HFFc6 (cell line): ENCODE measurements at places on chromosomes 7 and 10.

DNA sequence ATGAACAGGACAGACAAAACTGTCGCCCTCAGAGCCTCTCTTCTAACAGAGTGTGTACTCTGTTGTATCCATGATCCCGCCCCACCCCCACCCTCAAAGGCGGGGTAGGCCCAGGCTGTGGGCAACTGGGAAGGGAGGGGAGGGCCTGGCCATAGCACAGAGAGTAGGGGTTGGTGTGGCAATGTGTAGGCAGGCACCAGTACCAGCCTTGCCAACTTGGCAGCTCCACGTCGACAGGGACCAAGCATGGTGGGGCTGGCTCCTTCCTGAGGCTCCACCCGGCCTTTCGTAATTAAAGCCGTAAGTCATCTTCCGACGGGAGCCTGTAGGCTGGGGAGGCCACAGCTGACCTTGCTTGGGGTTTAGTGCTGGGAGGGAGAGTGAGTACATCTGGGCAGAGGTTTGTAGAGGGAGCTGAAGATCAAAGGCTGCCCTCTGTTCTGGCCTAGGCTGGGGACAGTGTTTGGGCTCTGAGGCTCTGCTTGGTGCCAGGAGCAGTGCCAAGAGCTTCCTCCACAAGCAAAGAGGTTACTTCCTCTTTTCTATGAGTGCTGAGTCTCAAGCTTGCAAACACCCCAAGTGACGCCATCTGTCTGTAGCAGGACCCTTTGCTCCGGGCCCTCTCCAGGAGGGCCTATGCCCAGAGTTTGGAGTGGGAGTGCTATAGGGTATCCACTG lies 121.6 kb downstream of the C10orf105 start:
- DNase-seq: no peak

GRCh38 chr7:128069373-128070364 lies 38.4 kb upstream of the LRRC4 start:
- no peak for DNase-seq

GRCh38 chr10:46516660-46517416 lies 39.6 kb downstream of the GPRIN2 start:
- peak; percentile 96 for DNase-seq

DNA sequence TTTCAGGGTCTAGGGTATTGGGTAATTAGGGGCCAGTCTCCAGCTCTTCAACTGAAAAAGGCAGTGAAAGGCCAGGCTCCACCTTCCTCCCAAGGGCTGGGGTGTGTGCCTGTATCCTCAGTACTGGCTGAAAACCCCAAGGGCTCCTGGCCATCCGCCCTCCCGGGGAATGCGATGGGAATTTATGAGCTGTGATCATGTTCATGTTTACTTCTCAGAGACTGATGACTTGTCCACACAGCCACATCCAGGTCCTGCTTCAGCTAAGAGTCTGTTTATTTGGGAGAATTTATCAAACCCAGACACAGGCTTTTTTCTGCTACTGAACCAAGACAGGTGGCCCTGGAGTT lies 91.7 kb downstream of the CCDC3 start:
- no peak for DNase-seq

DNA sequence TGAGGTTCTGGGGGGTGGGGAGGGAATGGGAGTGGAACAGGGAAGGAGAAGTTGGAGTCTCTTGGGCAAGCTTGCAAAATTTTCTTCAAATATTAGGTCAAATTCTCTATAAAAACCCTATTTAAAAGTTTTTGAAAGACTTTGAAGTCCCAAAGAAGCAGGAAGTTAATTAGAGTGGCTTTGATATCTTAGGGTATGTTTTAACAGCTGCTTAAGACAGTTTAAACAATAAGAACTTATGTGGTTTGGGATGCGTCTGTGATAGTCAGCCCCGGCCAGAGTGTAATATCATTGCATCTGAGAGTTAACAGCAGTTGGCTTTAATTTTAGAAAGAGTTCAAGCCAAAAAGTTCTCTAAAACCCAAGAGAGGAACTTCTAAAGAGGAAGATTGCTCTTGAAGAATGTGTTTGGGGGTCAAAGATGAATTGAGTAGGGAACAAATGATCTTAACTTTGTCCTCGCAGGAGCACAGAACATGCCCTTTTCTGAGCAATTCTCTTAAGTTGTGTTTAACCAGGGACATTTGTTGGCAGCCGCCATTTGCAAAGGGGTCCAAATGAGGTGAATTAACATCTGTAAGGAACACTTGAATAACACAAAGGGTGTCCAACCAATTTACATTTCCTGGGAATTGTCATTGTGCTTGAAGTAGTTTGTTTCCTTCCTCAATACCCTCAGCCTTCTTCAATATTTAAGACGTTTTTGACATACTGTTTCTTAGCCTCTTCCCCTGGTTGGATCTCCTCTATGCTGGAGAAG lies 182.4 kb downstream of the PTEN start:
- DNase-seq: no peak

GRCh38 chr10:110215286-110216170 lies 8.1 kb downstream of the MXI1 start:
- no peak for DNase-seq

GRCh38 chr7:32163141-32163806 lies 93.1 kb upstream of the PDE1C start:
- DNase-seq: peak; percentile 39

DNA sequence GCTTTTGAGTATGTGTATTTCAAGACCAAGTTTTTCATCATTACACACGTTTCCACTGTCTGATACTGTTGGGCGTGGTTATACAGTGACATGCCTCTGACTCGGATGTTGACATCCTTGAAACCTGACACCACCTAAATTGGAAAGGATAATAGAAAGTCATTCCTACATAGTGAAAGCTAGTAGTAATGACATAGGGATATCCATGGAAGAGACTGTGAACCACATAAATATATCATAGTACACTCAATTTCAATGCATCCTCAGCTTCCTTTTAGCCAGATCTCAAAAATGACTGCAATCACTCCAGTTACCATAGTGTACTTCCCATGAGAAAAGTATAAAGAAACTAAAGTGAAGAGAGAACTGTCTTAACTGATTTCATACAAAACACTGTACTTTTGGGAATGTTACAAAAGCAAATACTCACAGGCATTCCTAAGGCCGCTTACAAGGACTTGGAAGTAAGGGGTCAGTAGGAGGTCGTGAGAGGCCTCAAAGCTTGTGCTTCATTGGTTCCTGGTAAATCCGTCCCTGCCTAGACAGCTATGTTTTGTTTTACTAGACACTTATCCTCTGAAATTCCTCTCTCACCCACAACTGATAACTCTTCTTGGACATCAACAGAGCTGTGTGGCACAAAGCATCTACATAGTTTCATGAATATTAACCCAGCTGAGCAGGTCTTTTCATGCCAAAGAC lies 71.8 kb upstream of the VWDE start:
- no peak for DNase-seq

GRCh38 chr10:4541292-4541691 lies 284.7 kb upstream of the AKR1E2 start:
- peak; percentile 96 for DNase-seq

DNA sequence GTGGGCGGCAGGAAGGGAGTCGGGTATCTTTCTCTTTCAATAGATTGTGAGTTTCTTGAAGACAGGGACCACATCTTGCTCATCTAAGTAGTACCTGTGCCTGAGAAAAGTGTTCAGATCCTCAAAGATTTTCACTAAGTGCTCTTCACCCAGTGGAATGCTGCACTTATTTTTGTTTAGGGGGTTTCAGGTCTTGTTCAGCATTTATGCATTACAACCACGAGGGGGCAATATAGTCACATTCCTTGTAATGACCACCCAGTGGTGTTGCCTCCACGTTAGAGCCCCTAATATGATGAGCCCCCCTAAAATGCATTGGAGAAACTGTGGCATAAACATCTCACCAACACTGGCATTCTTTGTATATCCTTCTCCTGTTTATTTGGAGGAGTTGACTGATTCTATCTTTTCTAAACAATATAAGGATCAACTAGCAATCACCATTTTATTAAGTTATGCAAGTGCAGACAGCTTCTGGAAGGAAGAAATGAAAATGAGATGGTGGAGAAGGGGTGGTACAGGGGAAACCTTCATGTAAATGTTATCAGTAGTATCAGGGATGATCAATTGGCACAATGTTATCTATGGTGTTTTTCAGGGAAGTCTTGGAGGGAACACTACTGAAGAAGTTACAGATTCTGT lies 3.1 kb upstream of the PAPSS2 start:
- no peak for DNase-seq

GRCh38 chr10:21894648-21895342 lies 108.7 kb downstream of the DNAJC1 start:
- DNase-seq: no peak

- no peak for DNase-seq
These were observed 7.7 kb downstream of the RHEB start for GRCh38 chr7:151511946-151512345.

DNA sequence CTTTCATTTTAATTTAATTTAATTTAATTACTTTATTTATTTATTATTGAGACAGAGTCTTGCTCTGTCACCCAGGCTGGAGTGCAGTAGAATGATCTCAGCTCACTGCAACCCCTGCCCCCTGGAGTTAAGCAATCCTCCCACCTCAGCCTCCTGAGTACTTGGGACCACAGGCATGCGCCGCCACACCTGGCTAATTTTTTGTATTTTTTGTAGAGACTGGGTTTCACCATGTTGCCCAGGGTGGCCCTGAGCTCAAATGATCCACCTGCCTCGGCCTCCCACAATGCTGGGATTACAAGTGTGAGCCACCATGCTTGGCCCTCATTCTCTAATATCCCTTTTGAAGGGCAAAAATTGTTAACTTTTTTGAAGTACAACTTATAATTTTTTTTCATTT lies 92.9 kb downstream of the XRCC2 start:
- no peak for DNase-seq

- DNase-seq: no peak
These were observed 507.8 kb downstream of the SORCS3 start for GRCh38 chr10:105148921-105149320.
